ENCODE measurements at places on chromosomes 7 and 10.

DNA sequence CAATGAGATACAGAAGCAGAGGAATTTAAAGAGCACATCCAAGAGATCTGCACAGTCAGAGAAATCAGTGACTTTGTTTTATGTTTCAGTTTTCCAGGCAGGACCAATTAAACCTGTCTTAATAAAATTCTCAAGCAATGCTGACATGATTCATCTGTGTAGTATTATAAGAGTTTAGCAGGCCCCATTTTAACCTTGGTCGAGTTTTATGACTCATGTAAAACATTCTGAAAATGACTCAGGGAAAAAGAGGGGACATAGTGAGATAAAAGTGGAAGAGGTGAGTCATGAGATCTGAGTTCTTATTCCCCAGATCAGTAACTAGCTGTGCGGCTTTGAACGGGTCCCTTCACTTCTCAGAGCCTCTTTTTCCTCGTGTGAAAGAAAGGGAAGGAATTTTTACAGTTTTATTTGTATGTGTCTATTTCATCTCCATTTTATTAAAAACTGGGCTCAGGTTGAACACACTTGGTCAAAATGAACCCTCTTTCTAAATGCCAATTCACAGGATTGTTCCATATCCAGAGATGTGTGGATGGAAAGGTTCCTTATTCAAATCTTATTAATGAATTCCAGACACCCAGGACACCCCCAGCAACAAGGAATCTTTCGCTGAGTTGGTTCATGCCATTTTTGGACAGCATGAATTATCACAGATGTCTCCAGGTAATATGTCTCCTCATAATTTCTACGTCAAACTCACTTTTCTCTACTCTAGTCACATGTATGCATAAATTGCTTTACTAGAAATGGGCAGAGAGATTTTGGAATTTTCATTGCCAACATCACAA, 143.2 kb downstream of the JAZF1 start:
- peak; percentile 92 for DNase-seq

GRCh38 chr7:36025190-36025589, 127.9 kb upstream of the EEPD1 start:
- DNase-seq: no peak

DNA sequence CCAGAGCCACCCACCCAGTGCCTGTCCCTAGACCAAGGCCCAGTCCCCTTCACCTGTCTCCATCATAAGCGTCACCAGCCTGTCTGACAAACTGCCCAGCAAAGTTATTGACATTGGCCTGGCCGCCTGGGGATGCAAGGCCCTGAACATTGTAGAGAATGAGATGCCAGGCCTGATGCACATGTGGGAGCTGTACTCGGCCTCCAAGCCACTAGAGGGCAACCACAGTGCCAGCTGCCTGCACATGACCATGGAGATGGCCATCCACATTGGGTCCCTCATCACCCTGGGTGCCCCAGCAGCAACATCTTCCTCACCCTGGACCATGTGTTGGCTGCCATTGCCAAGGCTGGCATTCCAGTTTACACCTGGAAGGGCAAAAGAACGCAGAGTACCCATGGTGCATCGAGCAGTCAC, 63.7 kb upstream of the ANTXRL start:
- DNase-seq: peak; percentile 15

DNA sequence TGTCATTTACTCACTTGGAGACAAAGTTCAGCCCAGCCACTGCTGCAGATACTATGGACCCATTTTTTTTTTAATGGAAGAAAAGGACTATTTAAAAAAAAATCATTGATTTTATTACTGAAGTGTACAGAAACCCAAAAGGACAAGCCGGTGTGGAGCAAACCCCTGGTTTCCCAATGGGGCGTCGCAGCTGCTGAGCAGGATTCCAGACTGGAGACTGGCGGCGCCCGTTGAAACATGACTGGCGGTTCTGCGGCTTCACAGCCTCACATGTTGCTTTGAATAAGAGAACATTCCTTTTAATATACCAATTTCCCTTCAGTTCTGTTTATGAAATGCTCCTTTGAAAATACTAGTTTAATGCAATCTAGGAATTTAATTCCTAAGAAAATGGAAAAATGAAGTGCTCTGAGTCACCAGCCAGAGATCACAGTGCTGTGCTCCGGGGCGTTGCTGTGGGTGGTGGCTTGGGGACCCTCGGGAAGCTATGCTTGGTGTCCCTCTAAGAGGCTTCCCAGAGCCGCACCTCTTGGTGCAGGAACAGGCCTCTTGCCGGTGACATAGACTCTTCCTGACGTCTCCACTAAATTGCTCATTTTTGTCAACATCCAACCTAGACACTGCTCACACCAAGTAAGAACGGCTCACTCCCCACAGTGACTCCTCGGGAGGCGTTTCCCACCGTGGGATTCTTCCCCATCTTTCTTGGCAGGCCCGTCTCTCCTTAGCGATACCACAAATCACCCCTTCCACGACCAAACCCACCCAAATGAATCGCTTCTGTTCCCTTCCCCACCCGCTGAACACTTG, 12.0 kb upstream of the VIPR2 start:
- DNase-seq: no peak

DNA sequence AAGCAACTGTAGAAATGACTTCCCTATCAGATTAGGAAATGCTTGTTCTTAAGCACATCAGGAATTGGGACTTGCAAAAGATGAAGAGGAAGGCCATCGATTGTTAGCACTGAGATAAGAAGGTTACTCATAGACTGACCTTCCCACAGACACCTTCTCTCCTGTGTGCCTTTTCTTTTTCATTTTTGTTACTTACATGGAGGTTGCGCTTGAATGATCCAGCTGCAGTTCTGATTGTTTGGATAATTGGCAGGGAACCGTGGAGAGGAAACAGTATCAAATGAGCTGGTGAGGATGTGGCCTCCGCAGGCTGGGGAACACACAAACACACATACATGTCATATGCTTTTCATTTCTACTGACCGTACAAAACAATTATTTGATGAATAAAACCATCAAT, 134.9 kb upstream of the RSU1 start:
- no peak for DNase-seq

- DNase-seq: no peak
Observed at GRCh38 chr10:605632-606325, 83.7 kb downstream of the DIP2C start.

DNA sequence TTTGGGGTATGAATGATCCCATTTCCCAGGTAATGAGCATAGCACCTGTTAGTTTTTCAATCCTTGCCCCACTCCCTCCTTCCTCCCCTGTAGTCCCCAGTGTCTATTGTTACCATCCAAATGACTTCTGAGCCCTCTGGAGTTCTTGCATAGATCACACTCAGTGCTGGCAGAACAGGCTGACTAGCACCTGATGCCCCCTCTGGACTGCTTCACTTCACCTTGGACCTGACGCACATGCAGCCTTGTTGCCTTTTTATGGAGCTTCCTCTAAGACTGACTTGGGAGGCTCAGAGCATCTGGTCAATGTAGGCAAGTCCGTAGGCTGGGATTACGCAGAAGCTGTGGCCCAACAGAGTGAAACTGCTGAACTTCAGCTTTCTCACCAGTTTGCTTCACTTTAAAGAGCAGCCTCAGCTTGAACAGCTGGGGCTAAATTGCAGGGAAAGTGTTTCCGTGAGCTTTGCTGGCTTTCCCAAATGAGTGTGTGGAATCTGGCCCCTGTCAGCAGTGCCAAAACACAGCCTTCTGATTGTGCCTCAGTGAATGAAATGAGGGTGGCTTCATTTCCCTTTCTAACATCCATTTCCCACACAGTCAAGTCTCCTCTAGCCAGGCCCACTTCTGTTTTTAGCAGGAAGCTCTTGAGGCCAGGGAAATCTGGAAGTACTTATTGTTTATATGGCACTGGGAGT, 48.5 kb downstream of the NXPH1 start:
- no peak for DNase-seq

GRCh38 chr10:117536072-117536865, 6.3 kb upstream of the EMX2 start:
- no peak for DNase-seq

DNA sequence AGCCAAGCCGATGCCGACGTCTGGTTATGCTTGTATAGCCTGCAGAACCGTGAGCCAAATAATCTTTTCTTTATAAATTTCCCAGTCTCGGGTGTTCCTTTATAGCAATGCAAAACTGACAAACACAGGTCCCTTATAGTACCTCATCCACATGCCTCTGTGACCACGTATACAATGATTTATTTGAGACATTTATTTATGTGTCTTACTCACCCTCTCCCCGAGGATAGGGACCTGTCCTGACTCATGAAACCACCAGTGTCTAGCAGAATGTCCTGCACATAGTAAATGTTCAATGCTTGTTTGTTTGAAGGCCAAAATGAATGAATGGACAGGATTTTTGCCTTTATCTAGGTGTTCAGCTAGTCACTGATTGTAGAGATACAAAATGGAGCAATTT, 147.9 kb upstream of the FZD8 start:
- no peak for DNase-seq

DNA sequence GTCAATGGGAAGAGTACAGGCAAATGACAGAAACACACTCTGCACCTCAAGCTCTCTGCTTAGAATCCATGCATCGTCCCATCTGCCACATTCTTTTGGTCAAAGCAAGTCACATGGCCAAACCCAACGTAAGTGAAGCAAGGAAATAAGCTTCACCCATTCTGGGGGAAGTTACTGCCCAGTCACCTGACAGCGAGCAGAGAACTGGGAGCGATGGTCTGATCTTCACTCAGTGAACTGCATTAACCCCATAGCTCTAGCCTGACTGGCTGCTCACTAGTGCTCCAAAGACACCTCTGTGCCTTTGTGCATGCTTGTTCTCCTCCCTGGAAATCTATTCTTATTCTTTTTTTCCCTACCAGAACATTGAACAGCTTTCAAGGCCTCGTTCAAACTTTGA, 89.9 kb downstream of the APBB1IP start:
- DNase-seq: no peak

GRCh38 chr7:103771294-103771693, 218.2 kb downstream of the RELN start:
- no peak for DNase-seq

- DNase-seq: no peak
Observed at GRCh38 chr7:106312099-106312871, 27.5 kb upstream of the NAMPT start.

DNA sequence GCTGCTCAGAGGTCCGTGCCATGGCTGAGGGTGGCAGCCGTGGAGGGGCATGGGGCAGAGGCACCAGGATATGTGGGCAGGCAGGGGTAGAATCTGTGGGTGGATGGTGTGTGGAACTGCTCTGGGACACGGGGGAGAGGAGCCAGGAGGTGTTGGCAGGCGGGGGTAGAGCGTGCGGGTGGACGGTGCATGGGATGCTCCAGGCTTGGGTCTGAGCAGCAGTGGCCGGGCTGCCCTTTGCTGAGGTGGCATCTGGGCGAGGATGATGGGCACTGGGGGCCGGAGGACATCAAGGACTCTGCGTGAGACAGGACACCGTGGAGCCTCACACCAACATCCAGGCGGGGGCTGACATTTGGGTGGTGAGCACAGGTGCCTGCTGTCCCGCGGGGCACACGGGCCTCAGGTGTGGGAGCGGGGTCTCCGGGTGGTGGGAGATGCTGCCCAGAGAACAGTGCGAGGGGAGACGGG, 46.2 kb downstream of the JAKMIP3 start:
- no peak for DNase-seq

DNA sequence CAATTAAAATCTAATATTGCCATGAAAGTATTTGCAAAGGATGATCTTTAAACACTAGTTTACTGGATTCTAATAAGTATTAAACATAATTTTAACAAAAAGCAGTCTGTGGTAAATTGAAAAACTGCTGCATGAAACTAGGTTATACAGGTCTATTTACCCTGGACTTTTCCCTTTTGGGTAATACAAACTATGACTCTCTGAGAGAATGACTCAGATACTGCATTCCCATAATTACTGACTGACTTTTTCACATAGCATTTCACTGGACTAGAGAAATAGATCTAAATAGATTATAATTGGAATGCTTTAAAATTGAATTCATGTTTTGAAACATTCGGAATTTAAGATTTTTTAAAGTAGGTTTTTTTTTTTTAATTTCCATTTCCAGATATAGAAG, 395.7 kb downstream of the THSD7A start:
- DNase-seq: no peak

DNA sequence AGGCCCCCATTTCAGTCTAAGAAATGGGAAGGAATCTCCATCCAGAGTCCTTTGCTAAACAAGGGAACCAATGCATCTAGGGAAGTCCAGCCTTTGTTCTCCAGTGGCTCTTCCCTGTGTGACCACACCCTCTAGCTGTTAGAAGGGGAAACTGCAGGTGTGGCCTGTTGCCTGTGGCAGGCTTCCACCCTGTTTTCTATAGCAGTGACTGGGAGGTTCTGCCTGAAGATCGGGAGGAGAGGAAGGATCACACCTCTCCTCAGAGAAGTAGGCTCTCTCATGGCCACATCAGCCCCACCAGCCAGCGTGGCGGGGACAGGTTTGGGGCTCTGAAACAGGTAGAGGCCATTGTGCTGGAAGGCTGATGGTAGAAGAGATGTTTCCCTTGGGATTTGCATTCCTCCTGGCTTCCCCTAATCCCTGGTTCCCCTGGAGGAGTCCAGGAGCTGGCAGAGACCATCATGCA, 47.7 kb upstream of the TRIM8 start:
- peak; percentile 57 for DNase-seq

DNA sequence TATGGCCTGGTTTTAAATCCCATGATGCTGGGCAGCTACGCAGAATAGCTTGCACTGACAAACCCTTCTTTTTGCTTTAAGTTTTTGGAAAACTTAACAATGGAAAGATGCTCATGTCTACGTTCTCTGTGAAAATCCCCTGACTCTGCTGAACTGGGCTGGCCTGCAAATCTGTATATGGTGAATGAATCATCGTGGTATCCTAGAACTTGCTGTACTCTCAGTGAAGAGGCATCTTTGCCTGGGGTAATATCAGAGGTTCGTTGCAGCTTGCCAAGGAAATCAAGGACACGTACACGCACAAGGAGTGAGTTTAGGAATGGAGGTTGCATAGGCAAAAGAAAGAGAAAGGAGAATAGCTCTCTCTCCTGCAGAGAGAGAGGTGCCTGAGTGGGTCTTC, 382.0 kb upstream of the ADARB2 start:
- DNase-seq: no peak

DNA sequence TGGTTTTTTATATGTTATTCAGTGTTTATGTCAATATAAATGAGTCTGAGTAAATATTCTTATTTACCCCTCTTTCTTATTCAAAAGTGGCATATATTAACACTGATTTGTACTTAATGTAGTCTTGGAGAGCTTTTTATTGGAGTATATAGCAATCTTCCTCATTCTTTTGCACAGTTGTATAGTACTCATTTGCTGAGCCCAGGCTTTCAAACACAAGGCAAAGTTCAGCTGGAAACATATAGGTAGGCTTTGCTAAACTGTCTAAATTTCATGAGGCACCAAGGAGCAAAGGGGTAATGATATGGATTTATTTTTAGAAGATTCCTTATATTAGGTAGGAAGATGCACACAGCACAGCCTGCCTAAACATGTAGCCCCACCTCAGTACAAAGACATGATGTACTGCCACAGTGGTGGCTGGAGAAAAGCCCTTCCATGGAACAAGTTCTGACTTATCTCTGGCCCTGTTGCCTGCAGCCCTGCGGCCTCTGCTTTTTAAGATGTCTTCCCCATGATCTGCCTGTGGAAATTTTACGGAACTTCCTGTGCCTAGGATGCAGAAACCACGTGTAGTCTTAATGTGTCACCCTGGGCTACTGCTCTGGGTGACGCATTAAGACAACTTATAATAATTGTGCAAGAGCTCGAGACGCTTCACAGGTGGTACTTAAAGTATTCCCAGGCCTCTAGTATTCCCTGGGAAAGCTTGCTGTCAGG, 9.6 kb upstream of the PDCD4 start:
- no peak for DNase-seq

Data from hematopoietic multipotent progenitor cell treated with erythropoietin and hydrocortisone succinate and interleukin-3 and kit ligand, for 17 days (in vitro differentiated cells).